Stimulated activated CD4-positive, alpha-beta T cell treated with anti-CD3 and anti-CD28 coated beads, Interleukin-1b, Interleukin-23, amount 100 ng/mL, for 1 hour (primary cell): ENCODE measurements at places on chromosomes 7 and 10.

- DNase-seq, result no peak
Observed at GRCh38 chr7:128767475-128768110, 8.0 kb downstream of the OPN1SW start.

GRCh38 chr10:100109670-100110069 lies 28.0 kb upstream of the CPN1 start:
- no peak for DNase-seq

DNA sequence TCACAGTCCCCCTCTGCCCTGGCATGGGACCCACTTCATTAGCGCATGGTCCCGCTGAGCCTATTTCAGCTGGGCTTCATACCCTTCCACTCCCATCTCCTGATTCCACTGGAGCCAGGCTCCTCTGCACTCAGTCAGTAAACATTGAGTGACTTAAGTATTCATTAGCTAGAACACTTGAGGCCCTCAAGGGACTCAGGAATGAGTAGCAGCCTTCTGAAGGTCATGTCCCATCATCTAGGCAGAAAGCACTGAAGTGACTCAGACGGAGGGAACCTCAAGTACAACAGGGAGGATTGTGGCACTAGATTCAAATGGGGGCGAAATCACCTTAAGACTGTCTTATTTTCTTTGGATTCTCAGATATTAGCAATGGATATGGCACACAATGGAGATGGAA lies 186.6 kb upstream of the INHBA start:
- no peak for DNase-seq

GRCh38 chr7:10860516-10860915 lies 113.2 kb upstream of the PHF14 start:
- DNase-seq, result no peak

DNA sequence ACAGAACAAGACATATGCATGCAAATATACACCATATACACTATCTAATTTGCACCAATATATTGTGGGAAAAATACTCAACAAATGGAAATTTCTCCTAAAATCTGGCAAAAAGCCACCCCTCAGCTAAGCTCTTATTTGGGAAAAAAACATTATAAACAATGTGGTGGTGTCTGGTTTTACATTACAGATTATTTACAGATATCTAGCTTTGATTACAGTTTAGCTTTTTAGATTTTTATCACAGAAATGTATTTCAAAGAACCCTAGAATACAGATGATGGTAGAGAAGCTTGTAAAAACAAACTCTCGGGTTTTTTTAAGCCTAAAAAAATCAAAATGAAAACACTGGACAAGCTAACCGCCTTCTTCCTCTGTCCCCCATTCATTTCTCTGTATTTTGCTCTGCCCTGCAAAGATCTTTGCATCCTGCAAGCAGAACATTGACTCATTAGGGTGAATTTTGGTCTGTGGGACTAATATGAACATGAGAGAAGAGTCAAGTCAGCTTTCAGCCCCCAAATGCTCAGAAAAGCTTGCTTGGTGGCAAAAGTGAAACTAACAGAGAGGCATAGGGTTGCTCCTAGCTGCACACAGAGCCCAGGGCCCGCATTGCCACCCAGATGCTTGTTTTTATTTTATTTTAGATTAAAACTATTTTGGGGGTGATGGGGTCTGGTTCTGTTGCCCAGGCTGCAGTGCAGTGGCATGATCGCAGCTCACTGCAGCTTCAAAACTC lies 88.8 kb upstream of the LYZL1 start:
- DNase-seq, result no peak

- no peak for DNase-seq
Observed at GRCh38 chr10:3263747-3264146, 91.2 kb upstream of the PITRM1 start.
